ENCODE measurements at places on chromosomes 12 and 14.
A peak's percentile ranks its signal among the peaks of the same experiment; 100 is the strongest.

DNA sequence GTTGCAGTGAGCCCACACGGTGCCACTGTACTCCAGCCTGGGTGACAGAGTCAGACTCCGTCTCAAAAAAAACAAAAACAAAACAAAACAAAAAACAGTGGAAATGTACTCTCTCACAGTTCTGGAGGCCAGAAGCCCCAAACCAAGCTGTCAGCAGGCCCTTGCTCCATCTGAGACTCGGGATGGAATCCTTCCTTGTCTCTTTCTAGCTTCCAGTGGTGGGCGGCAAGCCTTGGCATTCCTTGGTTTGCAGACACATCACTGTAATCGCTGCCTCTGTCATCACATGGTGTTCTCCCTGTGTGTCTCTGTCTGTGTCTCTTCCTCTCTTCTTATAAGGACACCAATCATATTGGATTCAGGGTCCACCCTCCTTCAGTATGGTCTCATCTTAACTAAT, 6.4 kb downstream of the TNS2 start:
- DNase-seq: no peak

DNA sequence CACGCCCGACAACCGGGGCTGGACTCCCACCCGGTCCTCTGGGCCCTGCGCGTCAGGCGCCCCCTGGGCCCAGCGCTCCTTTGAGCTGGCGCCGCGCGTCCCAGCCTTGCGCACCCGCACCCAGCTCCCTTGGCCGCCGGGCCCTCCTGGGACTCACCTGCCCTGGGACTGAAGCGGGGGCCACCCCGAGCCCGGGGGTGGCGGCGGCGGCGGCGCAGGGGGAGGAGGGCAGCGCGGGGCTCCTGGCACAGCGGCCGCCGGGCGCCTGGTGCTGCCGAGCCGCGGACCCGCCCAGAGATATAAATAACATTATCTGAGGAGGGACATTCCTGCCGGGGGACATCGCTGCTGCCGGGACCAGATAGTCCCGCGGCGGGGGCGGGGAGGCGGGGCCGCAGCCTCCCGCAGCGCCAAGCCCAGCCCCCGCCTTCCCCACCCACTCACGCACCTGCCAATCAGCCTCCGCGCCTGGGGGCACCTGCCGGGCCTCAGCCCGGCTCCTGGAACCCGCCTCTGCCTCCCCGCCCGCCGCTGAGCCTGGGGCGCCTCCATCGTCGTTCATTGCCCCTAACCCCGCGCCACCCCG, at the start of gene SPTB:
TSS of gene SPTB (minus strand) at position 273 of the 586 bp plus-strand sequence. CDS start 56,813 bp downstream, outside the sequence.
- DNase-seq: peak; percentile 76

DNA sequence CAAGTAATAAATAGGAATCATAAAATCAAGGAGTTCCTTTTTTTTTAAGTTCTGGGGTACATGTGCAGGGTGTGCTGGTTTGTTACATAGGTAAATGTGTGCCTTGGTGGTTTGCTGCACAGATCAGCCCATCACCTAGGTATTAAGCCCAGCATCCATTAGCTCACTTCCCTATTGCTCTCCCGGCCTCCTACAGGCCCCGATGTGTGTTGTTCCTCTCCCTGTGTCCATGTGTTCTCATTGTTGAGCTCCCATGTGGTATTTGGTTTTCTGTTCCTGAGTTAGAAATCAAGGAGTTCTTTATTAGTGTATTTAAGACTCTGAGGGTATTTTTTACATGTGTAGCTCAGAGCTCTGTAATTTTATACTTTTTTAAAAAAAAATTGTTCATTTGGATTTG, 86.0 kb downstream of the SCFD1 start:
- DNase-seq: no peak

DNA sequence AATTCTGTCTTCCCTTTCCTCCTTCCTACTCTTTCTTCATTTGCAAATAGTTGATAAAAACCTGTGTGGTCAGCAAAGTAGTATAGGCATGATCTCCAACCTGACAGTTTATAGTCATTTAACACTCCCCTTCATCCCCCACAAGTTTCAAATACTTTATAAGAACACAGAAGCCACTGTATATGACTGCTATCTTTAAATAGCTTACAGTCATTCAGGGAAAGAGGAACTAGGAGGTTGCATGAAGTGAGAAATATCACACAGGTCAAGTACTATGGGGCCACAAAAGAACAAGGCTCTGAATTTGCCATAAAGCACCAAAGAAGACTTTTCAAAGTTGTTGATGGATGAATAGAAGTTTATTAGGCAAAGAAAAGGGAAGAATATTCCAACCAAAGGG, 431.3 kb downstream of the NPAS3 start:
- DNase-seq: no peak

DNA sequence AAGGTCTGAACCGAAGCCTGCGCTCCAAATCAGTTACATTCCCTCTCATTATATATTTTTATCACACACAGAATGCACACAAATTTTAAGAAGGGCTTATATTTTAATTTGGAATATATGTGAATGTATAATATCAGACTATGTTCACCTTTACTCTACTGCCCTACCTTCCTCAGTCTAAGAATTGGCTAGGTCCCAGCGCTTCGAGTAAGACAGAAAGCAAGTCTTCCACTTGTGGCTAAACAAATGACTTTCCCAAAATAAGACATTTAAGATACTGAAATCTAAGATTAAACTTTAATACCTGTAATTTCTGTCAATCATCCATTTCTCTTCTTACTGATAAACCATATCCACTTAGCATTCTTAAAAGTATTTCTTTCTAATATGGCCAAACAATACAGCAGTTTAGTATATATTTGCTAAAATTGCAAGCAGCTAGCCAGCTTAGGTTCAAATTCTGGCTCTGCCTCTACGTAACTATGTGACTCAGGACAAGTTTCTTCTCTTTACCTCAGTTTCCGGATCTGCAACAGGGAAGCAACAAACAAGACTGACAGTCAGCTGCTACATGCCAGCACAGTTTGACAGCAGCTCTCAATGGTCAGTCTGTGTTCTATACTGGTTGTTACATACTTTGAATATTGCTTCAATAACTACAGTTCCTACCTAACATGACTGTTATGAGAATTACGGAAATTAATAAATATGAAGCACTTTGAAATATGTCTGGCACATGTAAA, 2.0 kb downstream of the INTS13 start:
- DNase-seq: no peak

GRCh38 chr14:61574514-61574807, 120.9 kb upstream of the HIF1A start:
- no peak for DNase-seq

DNA sequence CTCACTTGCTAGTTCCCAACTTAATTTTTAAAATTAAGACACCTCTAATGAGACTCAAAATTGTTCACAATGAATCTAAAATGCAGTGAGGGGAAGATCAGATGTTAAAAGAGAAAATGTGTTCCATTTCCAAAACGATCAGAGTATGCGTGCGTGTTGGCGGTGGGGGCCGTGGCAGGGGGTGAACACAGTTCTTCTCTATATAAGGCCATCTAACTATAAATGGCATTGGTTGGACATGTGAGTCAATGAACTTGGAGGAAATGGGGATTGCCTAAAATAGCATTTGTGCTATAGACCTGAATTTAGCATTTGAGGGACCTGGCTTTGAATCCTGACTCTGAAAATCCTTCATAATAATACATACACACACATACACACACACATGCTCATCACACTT, 149.4 kb downstream of the FOXN3 start:
- DNase-seq: no peak

DNA sequence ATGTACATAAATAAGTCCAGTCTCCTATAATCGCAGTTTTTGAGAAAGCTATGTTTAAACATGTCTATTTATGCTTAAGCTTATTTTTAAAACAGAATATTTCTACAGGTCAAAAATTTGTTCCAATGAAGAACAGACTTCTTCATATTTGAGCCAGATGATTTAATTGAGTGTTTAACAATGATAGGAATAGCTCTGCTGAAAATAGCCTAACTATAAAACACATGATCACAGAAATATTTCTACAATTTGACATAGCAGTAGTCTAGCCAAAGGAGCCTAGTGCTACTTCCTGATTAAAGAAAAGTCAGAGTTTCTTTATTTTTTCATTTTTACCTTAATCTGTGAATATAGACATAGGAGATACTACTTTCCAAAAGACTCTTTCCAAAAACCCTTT, 29.4 kb downstream of the DCP1B start:
- no peak for DNase-seq

Measured in kidney (tissue), 22 donors.